A549 treated with Mapracorat at 1 μM for 4 hours (cell line): ENCODE measurements at places on chromosomes 6 and 20. TPM values are rescaled to one million over a fixed set of nuclear protein-coding genes. Genes with fewer than 3 reads are reported as not detected.

The TINAG gene
- 0.25 to 0.30 TPM in 2 of 5 replicates, not detected in the others for total RNA-seq

The DEFB132 gene
- total RNA-seq = not detected in 5 replicates

The GSS gene
- 57.5 to 59.2 TPM (median 58.4 TPM) in 5 replicates for total RNA-seq

The HCRTR2 gene
- not detected in 5 replicates for total RNA-seq

The MYCT1 gene
- not detected in 5 replicates for total RNA-seq

The MEP1A gene
- not detected in 5 replicates for total RNA-seq

The HAO1 gene
- total RNA-seq = not detected in 5 replicates

The SLC17A9 gene
- 0.06 to 0.18 TPM (median 0.09 TPM) in 3 of 5 replicates, not detected in the others for total RNA-seq

The FNDC1 gene
- total RNA-seq = 0.06 to 0.13 TPM (median 0.11 TPM) in 5 replicates

The BPIFB4 gene
- not detected in 5 replicates for total RNA-seq

The GSTA3 gene
- not detected in 5 replicates for total RNA-seq
